MM.1S (cell line): ENCODE measurements at places on chromosomes 3 and 15.

GRCh38 chr3:172317984-172318383 is 130.3 kb downstream of the GHSR start:
- H3K4me1 ChIP-seq = peaks cover 31% of the 10 kb centered on the region
- H3K27ac ChIP-seq = peak overlapping the region; percentile 6; the same call in 1 of the 2 replicates
- no peaks in the 10 kb centered on the region for H3K27me3 ChIP-seq
- H3K36me3 ChIP-seq = 0 out of 2 replicates have a peak, but pooled peaks cover 3% of the 10 kb centered on the region

DNA sequence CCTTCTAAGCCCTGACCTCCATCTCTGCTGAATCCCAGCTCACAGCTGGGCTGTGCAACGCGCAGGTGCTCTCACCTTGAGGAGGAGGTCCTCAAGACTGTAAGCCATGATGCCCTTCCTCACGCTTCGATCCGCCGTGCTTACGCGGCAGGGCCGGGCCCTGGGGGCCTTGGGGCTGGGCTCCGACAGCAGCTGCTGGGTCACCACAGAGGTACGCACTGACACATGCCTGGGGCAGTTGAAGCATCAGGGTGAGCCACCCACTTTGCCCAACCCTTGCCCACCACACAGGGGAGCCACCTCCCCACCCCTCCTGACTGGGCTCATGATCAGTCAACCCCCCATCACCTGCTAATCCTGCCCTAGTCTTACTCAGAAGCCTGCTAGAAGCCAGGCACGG is 3.1 kb downstream of the CIDEC start:
- H3K4me3 ChIP-seq = no peak overlapping the region
- no peaks in the 10 kb centered on the region for H3K36me3 ChIP-seq

GRCh38 chr3:10164546-10165393 is at the start of gene IRAK2:
Gene IRAK2, plus strand, starts transcription at chr3:10164919. Its CDS starts 36 bp downstream, at chr3:10164955.
- H3K27me3 ChIP-seq = no peaks in the 10 kb centered on the region
- H3K36me3 ChIP-seq = no peaks in the 10 kb centered on the region
- DNase-seq = peak; percentile 61
- no peaks in the 10 kb centered on the region for H3K4me1 ChIP-seq
- peak within 1 kb of the TSS; percentile 78 for H3K4me3 ChIP-seq

GRCh38 chr3:30449290-30449632 is 157.1 kb upstream of the TGFBR2 start:
- no peaks in the 10 kb centered on the region for H3K4me1 ChIP-seq
- H3K27me3 ChIP-seq = no peaks in the 10 kb centered on the region
- no peak overlapping the region for H3K4me3 ChIP-seq
- no peak overlapping the region for H3K27ac ChIP-seq

DNA sequence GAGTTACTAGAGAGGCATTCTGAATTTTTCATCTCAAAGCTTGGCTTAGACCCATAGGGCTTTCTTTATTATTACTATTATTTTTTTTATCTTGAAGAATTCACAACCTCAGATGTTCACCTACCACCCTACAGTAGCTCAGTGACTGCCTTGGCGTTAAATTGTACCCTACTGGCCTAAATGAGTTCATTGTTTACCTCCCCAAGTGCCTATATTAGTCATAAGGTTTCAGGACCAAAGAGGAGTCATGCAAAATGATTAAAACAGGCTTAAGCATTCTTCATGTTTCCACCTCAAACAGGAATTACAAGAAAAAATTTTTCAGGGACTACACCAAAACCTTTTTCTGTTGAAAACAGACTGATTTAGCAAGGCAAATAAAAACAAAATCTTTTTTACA is 751.5 kb downstream of the SQOR start:
- no peaks in the 10 kb centered on the region for H3K4me1 ChIP-seq
- H3K36me3 ChIP-seq = no peaks in the 10 kb centered on the region
- no peak overlapping the region for H3K27ac ChIP-seq
- H3K27me3 ChIP-seq = no peaks in the 10 kb centered on the region
- H3K4me3 ChIP-seq = no peak overlapping the region
- DNase-seq = no peak

DNA sequence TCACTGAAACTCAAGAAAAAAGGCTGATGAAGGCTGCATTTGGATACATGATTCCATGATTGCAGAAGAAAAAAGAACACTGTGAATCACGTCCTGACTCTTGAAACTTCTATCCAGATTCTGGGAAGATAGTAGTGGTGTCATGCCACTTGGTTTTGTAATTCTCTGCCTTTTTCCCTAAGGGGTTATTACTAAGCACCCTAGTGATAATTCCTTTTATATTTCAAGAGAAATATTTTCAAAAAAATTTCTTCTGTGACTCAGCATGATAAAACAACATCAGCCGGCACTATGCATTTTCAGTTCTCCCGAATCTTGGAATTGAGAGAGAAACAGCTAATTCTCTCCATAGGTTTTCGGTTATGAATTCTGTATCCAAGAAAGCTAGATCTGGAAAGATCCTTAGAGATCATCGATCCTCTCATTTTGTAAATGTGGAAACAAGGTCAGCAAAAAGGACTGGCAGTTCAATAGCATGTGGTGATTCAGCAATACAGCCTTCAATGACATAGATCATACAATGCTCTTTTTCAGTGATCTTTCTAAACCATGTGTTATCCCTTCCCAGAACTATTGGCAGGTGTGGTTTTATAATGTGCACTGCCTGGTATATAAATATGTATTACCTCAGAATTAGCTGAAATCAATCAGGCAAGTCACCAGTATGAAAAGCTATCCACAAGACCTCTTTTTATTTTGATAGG is 42.6 kb upstream of the TP63 start:
- no peak overlapping the region for H3K4me3 ChIP-seq
- H3K27ac ChIP-seq = no peak overlapping the region
- H3K27me3 ChIP-seq = no peaks in the 10 kb centered on the region
- DNase-seq = no peak

GRCh38 chr3:192339214-192339613 is 388.1 kb downstream of the FGF12 start:
- no peak for DNase-seq
- H3K4me1 ChIP-seq = no peaks in the 10 kb centered on the region
- no peak overlapping the region for H3K27ac ChIP-seq

- H3K36me3 ChIP-seq = no peaks in the 10 kb centered on the region
- no peaks in the 10 kb centered on the region for H3K4me1 ChIP-seq
- DNase-seq = no peak
- no peak overlapping the region for H3K27ac ChIP-seq
These were observed 765.5 kb downstream of the VGLL3 start for GRCh38 chr3:86225461-86225860.

DNA sequence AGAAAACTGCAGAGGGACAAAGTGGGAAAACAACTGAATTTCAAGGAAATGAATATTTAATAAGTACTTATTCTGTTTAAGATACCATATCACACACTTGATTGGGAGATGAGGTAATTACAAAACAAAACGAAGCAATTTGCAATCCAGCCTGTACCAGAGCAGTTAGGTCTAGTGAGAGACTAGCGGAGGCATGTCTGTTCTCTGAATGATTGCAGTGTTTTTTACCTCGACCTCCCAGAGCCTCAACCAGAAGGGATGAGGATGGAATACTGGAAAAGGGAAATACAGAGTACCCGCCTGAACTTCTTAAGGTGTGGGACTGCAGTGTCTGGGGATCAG is 59.5 kb downstream of the PIK3CB start:
- DNase-seq = no peak
- peaks cover 11% of the 10 kb centered on the region for H3K4me1 ChIP-seq
- H3K27ac ChIP-seq = no peak overlapping the region
- H3K4me3 ChIP-seq = no peak overlapping the region
